GM18507 (cell line): ENCODE measurements at places on chromosomes 7 and 10.

DNA sequence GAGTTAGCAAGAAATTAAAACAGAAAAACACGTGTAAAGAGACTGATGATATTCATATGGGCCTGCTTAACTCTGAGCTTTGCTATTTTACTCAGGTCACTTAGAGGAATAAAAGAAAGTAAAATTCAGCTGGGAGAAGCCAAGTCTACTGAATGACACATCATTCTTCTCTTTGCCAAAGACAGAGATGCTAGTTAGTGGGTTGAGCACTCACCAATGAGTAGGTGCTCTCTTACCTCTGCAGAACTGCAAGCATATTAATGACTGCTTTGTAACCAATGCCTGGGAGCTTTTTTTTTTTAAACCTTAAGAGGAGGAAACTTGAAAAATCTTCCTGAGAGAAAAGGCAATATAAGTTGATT, 44.8 kb upstream of the BAMBI start:
- DNase-seq: no peak

DNA sequence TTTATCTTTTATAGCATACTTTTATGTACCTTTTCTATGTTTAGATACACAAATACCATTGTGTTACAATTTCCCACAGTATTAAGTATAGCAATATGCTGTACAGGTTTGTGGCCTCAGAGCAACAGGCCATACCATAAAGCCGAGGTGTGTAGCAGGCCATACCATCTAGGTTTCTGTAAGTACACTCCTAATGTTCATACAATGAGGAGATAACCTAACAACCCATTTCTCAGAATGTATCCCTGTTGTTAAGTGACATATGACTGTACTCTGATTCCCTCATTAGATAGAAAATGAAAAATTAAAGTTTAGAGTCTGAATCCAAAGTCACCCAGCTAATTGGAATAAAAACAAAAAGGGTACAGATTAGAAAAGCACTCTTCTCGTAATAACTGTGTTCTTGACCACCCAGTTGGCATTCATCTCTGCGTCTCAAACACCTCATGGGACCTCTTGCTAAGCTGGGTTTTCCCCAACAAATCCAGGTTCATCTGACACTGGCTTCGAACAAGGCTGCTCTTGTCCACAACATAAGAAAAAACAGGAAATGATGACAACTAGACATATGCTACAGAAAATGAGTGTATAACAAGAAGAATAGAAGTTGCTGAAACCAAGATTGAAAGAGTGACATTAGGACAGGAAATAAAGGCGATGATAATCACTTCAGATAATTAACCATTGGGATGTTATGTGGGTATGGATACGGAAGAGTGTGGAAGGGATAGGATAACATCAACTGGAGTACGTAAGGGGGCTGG, 1.4 kb downstream of the NDUFB8 start:
- DNase-seq: no peak

GRCh38 chr10:74888962-74889661, 62.7 kb downstream of the KAT6B start:
- no peak for DNase-seq

DNA sequence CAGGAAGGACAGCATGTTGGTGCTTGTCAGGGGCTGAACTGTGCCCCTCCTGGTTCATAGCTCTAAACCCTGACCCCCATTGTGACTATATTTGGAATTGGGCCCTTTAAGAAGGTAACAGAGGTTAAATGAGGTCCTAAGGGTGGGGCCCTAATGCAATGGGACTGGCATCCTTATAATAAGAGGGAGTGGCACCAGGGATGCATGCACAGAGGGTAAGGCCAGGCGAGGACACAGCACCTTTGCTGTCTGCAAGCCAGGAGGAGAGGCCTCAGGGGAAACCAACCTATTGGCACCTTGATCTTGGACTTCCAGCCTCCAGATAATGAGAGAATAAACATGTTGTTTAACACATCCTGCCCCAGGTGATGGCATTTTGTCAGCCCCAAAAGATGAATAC, 61.3 kb upstream of the EBF3 start:
- DNase-seq: no peak

- DNase-seq: no peak
Observed at GRCh38 chr10:95394161-95394880, 103.5 kb upstream of the PDLIM1 start.

- DNase-seq: no peak
Observed at GRCh38 chr10:110081911-110082310, 74.1 kb downstream of the ADD3 start.

DNA sequence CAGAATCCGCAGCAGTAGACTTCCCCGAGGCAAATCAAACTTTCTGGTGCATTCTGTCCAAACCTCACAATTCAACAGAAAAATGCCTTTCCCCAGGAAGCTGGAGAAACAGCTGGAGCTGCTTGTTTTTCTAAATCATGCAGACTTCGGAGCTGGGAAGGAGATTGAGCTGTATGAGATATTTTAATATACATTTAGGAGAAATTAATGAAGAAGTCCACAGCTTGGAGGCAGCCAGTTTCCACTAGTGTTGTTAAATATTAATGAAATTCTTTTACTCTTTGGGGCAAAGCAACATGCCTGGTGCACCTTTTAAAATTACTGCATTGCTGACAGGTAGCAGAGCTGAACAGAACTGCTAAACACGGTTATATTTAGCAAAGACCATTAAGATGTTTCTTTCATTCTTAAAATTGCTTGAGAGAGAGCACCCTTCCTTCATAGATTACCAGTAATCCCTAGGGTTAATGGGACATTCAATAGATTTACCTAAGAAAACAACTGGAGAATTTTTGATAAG, 566.4 kb downstream of the SORCS3 start:
- no peak for DNase-seq

DNA sequence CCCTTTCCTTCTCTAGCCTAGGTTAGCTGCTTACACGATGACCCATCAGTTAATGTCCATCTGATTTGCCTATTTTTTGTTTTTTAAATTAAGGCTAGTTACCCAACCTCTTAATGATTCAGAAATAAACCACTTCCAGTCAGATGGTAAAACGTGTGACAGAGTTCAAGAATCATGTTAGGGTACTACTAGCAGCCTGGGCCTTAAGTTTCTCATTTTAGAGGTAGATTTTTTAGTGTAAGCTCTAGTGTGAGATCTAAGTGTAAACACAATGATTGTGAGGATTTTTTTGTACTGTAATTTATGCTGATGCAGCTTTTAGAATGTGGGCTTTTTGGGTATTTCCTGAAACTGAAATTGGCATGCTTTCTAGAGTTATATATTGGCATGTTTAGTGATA, 130.0 kb downstream of the CDK14 start:
- no peak for DNase-seq

DNA sequence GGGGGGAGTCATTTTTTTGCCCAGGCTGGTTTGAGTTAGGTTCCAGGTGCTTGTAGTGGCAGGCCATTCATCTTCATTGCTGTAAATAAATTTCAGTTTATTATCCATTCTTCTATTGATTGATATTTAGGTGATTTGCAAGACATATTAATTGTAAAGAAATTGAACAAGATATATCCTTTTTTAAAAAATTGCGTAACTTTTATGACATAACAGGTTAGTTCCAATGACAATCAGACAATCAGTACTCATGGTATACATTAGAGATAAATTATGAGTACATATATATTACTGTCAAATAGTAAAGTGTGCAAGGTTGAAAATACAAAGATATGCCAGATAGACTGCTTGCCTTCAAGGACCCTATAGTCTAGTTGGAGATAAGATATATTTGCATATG, 92.2 kb upstream of the GLCCI1 start:
- no peak for DNase-seq

- DNase-seq: no peak
Observed at GRCh38 chr10:132298038-132298881, 9.5 kb downstream of the STK32C start.

DNA sequence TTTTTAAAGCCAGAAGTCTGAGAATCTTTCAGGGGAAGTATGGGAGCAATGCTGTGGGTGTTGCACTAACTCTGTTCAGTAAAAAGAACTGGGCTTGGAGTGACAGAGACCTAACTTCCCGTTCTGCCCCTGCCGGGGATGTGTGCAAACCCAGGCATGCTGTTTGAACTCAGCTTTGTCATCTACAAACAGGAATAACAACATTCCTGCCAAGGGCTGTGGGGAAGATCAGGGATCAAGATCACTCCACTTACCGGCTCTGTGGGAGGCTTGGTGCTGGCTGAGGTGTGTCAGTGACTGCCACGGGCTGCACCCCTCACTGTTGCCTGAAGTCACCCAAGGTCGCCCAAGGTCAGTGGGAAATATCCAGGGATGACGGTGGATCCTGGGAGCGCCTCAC, 23.1 kb upstream of the DRGX start:
- no peak for DNase-seq

- peak; percentile 9 for DNase-seq
Observed at GRCh38 chr7:28481091-28481926, 69.0 kb downstream of the CREB5 start.

- no peak for DNase-seq
Observed at GRCh38 chr7:12152196-12152918, 58.7 kb upstream of the TMEM106B start.

- no peak for DNase-seq
Observed at GRCh38 chr10:66215920-66216319, 709.9 kb upstream of the LRRTM3 start.

DNA sequence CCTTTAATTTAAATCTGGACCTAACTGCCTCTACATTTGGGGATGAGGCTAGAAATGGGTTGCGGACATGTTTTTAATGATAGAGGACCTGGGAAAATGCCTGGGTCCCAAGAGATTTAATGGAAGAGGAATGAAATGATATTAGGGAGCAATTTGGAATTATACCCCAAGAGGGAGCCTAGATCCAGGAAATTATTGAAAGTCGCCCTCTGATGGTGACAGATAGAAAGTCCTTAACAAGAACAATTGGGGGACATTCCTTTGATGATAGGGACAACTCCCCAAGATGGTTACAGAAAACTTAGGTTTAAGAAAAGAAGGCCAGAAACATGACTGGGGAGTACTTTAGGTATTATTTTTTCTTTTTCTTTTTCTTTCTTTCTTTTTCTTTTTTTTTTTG, 9.5 kb upstream of the TSGA13 start:
- peak; percentile 8 for DNase-seq

GRCh38 chr7:104850374-104850773, 163.6 kb upstream of the KMT2E start:
- no peak for DNase-seq

DNA sequence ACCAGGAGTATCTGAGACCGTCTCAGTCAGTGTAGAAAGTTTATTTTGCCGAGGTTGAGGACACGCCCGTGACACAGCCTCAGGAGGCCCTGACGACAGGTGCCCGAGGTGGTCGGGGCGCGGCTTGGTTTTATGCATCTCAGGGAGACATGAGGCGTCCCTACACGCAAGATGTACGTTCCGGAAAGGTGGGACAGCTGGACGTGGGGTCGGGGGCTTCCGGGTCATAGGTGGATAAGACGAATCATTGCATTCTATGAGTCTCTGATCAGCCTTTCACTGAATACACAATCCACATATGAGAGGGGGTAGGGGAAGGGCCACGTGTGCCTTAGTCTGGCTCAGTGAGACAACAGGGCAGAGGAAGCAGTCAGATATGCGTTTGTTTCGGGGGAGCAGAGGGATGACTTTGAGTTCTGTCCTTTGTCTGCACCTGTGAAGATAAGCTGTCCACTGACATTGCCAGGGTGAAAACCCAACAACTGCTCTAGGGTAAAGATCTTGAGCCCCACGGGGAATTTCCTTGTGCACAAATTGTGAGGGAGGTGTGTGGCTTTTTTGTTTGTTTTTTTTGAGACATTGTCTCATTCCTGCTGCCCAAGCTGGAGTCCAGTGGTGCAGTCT, 66.2 kb downstream of the DNAJB6 start:
- no peak for DNase-seq

DNA sequence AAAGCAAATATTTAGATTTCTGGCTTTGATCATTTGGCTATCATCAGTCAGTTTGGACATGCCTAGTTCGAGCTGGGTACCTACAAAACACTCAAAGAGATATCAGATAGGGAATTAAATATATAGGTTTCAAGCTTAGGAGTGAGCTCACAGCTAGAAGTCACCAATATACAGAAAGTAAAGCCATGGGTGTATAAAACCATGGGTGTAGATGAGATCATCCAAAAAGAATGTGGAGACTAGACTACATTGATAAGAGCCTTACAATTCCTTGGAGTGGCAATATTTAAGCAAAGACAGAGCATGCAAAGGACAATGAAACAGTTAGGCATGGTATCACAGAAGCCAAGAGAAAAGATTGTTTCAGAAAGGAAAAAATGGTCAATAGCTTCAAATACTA, 7.2 kb upstream of the RALA start:
- DNase-seq: no peak

GRCh38 chr7:104933022-104933421, 81.0 kb upstream of the KMT2E start:
- no peak for DNase-seq

GRCh38 chr10:130339091-130339490, 202.9 kb downstream of the GLRX3 start:
- DNase-seq: no peak

DNA sequence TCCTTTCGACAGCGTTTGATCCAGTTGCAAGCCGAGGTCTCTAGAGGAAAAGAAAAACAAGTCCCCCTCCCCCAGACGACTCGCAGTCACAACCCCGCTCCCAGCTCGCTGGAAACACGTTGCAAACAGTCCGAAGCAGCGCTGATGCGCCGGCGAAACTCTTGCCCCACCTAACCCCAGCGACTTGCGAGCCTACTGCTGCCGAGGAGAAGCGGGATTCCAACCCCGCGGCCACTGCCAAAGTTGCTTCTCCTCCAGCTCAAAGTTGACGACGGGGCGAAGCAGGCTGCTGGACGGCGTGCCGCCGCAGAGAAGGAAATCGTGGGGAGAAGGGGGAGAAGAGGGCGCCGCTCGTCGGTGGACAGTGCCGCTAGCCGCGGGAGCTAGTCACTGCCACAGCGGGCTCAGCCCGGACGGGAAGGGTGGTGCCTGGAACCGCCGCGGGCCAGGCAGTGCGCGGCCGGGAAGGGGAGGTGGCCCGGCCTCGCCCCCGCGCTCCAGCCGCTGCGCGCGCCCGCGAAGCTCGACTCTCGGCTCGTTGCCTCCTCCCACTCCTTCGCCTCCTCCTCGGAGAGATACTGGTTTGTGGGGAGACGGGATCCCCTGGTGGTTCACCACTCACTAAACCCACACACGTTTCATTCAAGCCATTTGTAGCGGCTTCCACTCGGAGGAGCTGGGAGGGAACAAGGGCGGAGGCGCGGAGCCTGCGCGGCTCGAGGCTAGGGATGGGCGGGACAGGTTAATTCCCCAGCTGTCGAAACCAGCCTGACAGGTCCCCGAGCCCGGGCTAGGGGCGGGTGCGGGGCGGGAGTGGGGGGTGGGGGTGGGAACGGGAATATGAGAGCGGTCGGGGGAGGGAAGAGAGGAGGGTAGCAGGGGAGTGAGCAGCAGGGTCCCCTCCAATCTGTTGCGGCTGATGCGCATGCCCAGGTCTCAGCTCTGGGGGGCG, at the start of gene GPR37:
GPR37 (minus strand) TSS at position 392 of the 952 bp plus-strand sequence. CDS start 816 bp downstream, outside the sequence.
- no peak for DNase-seq

DNA sequence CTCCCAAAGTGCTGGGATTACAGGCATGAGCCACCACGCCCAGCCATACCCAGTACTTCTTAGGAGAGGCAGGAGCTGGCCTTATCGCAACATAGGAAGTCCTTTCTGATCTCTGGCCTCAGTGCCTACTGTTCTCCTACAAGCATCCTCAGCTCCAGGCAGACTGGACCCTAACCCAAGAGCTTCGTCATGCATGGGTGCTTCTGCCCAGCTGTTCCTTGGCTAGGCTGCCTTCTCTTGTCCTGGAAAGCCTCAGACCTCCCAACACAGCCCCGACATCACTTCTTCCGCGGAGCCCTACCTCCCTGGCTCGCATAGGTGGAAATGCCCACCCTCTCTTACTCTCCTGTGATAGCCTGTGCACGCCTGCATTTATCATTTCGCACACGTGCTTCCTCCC, 15.8 kb downstream of the BCL7B start:
- no peak for DNase-seq
